ENCODE measurements at places on chromosomes 7 and 10.

DNA sequence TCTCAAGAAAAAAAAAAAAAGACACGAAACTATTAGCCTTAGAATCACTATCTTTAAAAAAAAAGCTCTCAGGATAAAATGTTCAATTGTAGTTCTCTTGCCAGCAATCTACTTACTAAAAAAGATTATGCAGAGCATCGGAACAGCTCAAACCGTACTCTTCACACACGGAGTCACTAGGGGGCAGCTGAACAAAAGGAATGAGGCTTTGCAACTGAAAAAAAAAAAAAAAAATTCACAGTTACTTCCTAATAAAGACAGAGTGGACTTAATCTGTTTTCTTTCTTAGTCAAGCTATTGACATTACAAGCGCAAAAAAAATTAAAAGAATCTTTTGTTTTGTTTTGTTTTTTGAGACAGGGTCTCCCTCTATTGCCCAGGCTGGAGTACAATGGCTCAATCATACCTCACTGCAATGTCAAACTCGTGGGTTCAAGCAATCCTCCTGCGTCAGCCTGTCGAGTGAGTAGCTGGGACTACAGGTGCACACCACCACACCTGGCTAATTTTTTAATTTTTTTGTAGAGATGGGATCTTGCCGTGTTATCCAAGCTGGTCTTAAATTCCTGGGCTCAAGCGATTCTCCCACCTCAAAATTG is 11.5 kb downstream of the PMS2 start:
- DNase-seq: no peak

DNA sequence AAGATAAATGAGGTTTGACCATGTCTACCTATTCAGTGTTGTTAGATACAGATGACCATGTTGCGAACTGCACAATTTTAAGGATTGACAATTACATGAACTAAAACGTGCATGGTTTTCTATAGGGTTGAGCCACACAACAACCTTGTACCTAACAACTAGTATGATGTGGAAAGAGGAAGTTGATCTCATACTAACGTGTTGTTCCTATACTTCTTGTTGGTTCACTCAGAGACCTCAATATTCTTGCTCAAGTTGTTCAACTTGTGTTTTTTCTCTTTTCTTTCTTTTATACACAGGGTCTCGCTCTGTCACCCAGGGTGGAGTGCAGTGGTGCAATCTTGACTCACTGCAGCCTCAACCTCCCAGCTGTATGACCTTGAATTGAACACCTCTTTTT is 6.1 kb upstream of the KEL start:
- DNase-seq: no peak

GRCh38 chr7:157306846-157307838 is 29.7 kb upstream of the DNAJB6 start:
- no peak for DNase-seq

DNA sequence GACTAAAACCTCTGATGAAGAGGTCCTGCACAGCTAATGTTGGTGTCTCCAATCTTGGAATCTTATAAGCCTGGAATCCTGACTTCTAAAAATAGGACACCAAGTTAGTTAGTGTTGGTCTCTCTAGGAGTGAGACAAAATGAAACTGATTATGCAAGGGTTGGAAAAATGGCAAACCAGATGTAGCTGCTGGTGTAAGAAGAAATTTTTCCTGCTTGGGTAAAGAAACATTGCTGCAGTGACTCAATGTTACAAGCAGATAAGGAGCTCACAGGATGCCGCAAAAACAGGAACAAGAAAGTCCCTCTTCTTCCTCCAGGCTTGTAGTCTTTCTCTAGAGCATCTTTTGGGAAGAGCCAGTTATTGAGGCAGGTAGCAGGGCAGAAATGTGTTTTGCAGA is 449.0 kb downstream of the ETV1 start:
- DNase-seq: no peak

GRCh38 chr10:79181698-79182521 is 113.1 kb downstream of the ZMIZ1 start:
- DNase-seq: no peak

DNA sequence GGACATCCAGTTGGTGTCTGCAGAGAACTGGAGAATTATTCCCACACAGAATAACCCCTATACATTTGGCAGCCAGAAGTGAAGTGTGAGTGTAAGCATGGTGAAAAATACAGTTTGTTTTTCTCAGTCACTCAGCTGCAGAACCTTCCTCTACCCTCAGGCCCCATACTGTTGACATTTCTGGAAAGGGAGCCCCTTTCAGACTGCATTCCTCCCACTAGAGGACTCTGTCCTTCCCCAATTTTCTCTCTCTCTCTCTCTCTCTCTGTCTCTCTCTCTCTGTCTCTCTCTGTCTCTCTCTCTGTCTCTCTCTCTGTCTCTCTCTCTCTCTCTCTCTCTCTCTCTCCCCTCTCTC is 86.8 kb upstream of the STEAP1B start:
- no peak for DNase-seq

GRCh38 chr10:48819783-48820182 is 119.9 kb downstream of the LRRC18 start:
- DNase-seq: no peak

DNA sequence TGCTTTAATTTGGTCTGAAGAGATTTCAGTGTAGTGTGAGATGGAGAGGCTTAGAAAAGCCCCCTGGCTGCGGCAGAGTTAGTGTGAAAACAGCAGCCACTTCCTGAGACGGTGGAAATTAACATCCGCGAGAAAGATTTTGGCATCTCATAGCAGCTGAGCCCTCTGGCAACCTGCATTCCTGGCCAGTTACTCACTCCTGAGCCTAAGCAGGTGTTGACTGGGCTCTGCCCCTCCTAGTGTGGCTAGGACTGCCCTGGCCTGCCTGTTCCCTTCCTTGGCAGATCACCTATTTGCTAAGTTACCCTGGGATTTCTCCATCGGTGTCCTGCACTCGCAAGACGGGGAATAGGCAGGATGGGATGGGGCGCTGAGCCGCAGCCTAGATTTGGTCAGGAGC is 57.6 kb upstream of the LMTK2 start:
- no peak for DNase-seq

DNA sequence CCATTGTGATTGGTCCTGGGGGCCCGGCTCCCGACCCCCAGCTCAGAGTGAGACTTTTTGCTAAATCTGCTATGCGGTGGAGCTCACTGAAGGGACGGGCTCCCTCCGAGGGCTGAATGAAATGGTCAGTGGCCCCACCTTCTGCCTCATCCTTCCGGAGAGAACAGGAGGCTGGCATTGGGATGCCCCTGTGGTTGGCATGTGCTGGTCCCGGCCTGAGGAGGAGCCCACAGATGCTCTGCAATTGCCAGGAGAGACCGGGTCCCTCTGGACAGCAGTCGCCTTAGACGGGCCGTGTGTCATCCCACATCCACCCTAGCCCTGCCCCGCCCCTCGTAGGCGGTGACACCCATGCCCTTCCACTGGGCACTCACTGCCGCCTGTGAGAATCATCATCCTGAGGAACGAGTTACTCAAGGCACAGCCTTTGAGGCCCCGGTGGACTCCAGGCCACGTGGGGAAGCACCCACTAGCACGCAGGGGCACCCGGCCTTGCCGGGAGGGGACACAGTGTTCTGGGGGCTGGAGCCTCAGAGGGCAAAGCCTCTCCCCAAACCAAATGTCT is 21.2 kb upstream of the DPYSL4 start:
- no peak for DNase-seq

DNA sequence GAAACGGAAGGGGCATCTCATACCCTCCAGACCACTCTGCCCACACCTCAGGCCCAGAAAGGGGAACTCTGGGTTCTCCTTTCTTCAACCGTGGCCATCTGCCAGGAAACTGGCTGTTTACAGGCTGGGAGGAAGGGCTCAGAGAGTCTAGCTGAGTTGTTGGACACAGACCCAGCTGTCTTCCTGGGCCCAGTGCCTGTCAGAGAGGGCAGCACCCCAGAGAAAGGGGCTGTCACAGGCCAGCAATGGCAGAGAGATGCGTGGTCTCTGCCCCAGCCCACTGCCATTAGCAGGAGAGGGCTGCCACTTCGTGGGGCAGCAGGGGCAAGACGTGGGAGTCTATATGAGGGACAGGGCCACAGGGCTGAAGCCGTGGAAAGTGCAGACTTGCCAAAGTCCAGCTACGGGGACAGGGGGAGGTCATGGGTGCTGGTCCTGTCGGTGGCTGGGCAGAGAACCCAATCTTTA is 11.0 kb downstream of the GRID1 start:
- DNase-seq: no peak

- DNase-seq: no peak
These were observed 186.3 kb downstream of the FRMD4A start for GRCh38 chr10:14144451-14144850.

DNA sequence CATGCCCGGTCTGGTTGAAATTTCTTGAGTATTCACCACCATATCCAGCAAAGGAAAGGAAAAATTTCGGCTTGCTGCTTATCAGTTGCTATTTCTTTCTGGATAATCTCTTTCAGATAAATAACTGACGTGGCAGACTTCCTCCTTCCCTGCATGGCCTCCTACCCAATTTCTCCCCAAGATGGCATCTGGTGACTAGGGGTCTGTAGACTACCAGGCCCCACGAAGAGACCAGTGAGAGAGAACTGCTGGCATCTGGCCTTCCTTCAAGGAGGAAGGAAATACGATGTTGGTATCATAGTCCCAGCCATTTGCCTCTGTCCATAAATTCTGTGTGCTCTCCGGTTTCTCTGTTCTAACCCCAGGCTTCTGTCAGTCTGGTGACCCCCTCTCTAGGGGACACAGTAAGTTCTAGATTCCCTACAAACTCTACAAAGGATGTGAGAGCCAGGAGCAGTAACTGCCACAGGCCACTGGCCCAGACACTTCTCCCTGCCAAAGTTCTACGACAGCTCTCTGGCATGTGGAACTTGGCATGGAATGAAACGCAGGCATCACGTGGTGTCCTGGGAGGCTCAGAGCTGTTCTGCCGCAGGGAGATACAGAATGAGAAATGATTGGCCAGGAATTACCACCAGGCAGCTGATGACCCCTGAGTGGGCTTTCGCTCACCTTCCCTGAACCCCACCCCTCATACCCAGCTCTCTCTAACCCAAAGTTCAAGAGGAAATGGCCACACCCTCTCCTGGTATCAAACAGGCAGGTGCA is 30.0 kb upstream of the MSRB2 start:
- DNase-seq: no peak

DNA sequence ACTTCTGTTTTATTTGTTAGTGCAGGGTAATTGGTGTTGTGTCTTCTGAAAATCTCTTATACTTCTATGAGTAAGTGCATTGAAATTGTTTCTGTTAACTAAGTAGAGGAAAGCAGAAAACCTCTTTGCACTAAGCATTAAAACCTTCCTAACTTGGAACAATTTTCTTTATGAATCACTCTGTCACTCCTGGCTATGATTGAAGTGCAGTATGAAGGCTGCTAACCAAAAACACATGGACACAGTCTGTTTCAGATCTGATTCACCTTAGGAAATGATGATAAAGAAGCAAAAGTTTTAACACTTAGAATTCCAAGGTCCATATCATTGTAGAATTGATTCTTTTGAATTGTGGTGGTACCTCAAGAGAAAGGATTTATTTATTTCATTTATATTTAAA is 41.9 kb downstream of the MET start:
- DNase-seq: no peak

GRCh38 chr7:12583176-12583575 is 12.7 kb downstream of the SCIN start:
- no peak for DNase-seq

- no peak for DNase-seq
These were observed 78.7 kb downstream of the BEND7 start for GRCh38 chr10:13450069-13450468.

DNA sequence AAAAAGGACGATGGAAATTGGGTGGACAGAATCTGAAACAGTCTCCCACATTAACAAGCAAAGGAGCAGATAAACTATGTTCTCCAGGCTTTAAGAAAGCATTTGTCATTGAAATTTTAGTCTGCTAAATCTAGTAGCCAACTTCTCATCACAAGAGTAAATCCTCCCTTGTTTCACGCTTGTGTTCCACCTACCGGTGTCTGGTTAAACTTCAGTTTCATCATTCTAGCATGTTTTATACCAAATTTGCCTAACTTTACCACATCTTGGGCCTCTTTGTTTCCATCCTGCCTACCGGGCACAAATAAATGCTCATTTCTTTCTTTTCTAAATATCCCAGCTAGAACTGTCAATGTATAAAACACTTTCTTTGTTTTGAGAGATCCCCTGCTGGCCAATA is 5.8 kb downstream of the LIPA start:
- no peak for DNase-seq

- no peak for DNase-seq
These were observed 13.2 kb upstream of the GOLGA7B start for GRCh38 chr10:97836446-97836845.

- no peak for DNase-seq
These were observed 62.5 kb downstream of the CSGALNACT2 start for GRCh38 chr10:43200538-43201390.

- no peak for DNase-seq
These were observed 46.1 kb downstream of the MPP7 start for GRCh38 chr10:28256776-28257175.

GRCh38 chr7:138726288-138726687 is 25.1 kb upstream of the SVOPL start:
- DNase-seq: no peak

- no peak for DNase-seq
These were observed 103.0 kb upstream of the LSM8 start for GRCh38 chr7:118080947-118081346.

GRCh38 chr10:132239126-132240031 is 52.6 kb downstream of the DPYSL4 start:
- no peak for DNase-seq

DNA sequence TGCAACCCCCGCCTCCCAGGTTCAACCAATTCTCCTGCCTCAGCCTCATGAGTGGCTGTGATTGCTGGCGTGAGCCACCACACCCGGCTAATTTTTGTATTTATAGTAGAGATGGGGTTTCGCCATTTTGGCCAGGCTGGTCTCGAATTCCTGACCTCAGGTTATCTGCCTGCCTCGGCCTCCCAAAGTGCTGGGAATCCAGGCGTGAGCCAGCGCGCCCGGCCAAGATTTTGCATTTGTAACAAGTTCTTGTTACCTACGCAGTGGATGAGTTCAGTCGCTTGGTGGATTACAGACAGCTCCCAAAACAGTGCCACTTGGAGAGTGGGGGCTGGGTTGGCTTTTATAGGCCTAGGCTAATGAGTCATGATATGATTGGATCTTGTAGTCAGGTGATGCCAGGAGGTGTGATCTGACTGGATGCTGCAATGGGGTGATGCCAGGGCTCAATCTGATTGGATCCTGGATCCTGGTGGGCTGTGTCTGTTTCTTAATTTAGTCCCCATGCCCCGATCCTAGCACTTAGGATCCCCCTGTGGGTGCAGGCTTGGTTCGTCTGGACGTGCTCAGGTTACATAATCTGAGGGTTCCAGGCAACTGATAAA is 20.3 kb downstream of the SBDS start:
- no peak for DNase-seq
